Epithelial cell of proximal tubule (primary cell): ENCODE measurements at places on chromosomes 2 and 18. TPM values are rescaled to one million over a fixed set of nuclear protein-coding genes. Genes with fewer than 3 reads are reported as not detected.

DNA sequence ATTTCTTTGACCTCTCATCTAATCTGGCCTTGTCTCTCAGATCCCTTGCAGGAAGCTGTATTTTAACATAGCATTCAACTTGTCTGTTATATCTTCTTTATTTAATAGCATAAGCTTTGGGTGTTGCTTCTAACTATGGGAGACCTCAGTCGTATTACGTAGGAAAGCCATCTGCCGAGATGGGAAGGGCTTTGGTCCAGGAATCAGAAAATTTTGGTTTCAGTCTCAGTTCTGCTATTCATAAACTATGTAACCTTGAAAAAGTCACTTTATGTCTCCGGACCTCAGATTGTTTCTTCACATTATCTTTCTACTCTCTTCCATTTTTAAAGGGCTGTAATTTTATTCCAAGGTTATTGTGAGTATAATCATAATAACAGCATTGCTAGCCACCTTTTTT, 297.7 kb downstream of the SATB2 start:
- no peak for DNase-seq

DNA sequence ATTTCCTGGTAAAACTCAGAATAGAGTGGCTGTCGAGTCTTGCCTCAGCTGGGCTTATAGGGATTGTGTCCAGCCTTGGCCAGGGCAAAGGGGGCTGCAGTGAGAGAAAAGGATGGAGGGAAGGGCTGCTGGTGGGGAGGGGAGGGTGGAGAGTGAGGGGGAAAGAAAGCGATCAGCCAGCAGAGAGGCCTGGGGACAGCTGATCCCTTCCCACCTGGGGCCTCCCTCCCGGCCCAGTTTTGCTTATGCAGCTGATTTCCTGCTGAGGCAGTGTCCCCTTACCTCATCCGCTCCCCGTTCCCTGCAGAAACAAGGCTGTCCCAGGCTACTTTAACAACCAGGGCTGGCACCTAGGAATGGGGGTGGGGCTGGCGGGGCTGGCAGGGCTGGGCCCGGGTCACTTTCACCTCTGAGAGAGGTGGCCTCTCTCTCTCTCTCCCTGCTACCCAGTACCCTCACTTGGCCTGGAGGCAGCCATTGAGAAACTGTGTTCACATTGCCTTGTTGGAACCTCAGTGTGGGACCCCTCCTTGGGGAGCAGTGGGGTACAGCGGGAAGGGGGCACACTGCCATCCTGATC, 12.2 kb upstream of the GMPPA start:
- DNase-seq = no peak

DNA sequence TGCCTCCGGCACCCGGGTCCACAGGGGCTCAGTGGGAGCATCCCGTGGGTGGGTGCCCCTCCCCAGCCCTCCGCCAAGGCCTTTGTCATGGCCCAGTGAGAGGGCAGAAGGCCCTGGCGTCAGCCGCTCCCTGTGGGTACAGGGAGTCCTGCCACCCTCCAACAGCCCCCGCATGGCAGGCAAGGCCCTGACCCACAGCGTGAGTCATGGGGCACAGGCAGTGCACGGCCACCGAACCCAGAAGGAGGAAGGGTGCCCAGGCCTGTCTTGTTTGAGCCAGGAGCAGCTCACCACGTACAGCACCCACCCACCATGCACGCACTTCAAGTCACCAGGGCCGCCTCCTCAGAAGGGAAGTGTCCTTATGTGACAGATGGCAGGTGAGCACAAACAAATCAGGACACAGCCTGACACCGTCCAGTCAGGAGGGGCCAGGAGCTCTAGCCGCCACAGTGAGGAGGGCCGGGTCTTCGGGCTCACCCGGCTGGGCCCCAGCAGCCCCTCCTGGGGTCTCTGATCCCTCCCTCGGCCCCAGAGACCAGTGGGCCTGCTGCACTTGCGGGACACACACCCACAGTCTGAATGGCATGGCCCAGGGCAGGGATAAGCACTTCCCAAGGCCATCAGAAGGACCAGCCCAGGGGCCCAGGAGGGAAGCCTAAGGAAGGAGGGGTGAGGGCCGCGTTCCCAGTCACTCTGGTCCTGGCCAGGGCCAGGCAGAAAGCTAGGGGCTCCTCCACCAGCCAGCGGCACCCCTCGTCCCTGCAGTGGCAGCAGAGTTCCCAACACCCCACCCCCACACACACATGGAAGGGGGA, 25.8 kb downstream of the BIN1 start:
- no peak for DNase-seq

STEAP3 gene
- total RNA-seq = 27.8 and 35.1 TPM in 2 replicates

KYNU gene
- total RNA-seq = 1.3 and 2.0 TPM in 2 replicates

SCG2 gene
- 0.06 and 0.29 TPM in 2 replicates for total RNA-seq

GRCh38 chr2:41241325-41242000, 789.6 kb upstream of the SLC8A1 start:
- DNase-seq = no peak

DNA sequence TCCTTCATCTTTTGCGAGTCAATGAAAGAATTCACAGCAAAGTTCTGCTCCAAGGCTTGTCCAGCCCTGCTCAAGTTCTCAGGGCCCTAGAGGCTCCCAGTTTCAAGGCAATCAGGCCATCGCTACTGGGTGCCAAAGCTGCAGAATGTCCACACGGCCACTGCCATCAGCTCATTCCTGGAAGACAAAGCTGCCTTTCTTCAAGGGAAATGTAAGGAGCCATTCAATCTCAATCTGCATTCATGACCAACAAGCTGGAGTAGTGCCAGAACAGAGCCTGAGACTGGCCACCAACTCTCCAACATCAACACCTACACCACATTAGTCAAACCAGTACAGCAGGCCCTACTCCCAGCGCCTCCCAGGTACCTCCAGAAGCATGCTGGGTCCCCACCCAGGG, 202.2 kb downstream of the TCF4 start:
- no peak for DNase-seq

GRCh38 chr18:79774111-79774510, 23.6 kb upstream of the KCNG2 start:
- DNase-seq = no peak

POTEI gene
- total RNA-seq = not detected in 2 replicates

PDCL3 gene
- total RNA-seq = 20.8 and 24.5 TPM in 2 replicates
